ENCODE measurements at places on chromosomes 7 and 10. TPM values are rescaled to one million over a fixed set of nuclear protein-coding genes. Genes with fewer than 3 reads are reported as not detected.

RNLS gene
- total RNA-seq: 32.1 TPM

EBF3 gene
- 6.6 TPM for total RNA-seq

SHTN1 gene
- total RNA-seq: 36.0 TPM

C10orf105 gene
- total RNA-seq: not detected

NDUFB8 gene
- 148 TPM for total RNA-seq

C1QL3 gene
- not detected for total RNA-seq

OPN1SW gene
- total RNA-seq: not detected

POR gene
- 62.1 TPM for total RNA-seq

ARL5B gene
- total RNA-seq: 15.4 TPM

ANKRD30A gene
- 2.6 TPM for total RNA-seq

PAPSS2 gene
- total RNA-seq: 27.2 TPM

DNA sequence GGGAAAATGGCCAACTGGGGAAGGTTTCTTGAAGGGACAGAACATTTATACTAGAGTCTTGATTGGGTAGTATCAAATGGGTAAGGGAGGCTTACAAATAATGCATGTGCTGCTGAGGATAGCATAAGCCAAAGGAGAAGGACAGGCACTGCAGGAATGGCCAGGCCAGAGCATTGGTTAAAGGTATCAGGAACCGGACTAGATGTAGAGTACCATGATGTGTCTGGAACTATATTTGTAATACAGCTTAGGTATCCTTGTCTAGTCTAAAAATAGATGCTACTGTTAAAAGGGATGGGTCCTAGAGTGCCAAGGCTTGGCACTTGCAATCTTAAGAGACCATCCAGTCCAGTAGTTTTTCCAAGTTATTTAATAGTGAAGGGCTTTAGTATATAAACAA is 20.3 kb downstream of the TMEM243 start:
- no peak overlapping the region for H3K27ac ChIP-seq
- no peaks in the 10 kb centered on the region for H3K27me3 ChIP-seq
- no peaks in the 10 kb centered on the region for H3K4me1 ChIP-seq

DNA sequence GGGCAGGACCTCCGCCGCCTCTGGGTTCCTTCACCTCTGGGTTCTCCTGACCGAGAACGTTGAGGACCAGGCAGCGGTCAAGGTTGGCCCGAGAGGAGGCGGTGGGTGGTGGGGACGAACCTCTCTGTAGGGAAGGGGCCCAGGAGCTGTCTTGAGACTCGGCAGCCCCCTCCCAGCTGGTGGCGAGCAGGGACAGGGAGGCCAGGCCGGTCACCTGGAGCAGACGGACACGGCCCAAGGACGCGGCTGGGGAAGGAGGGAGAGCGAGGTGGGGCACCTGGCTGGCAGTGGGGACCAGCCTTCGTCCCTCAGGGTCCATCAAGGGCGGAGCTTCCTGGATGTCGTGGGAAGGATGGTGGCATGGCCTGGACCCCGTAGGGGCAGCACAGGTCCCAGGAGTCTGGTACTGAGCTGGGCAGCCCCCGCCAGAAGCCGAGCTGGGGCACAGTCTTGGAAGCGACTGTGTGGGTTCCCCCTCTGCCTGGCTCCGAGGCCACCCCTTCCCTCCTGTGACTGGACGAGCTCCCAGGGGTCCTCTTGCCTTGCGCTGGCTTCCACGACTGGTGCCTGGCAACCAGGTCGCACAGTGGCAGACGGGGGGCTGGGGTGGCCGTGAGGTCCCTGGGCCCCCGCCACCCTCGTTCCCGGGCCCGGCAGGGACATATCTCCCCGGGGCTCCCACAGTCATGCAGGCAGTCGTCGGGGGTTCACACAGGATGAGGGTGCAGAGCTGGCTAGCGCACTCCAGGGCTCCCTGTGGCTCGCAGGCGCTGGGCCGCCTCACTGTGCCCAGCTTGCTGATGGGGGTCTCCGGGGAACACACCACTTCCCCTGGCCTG is 89.9 kb downstream of the DNAJB6 start:
- no peak for DNase-seq
- H3K27ac ChIP-seq: no peak overlapping the region
- H3K4me3 ChIP-seq: no peak overlapping the region
- no peaks in the 10 kb centered on the region for H3K36me3 ChIP-seq
- H3K27me3 ChIP-seq: no peaks in the 10 kb centered on the region

DNA sequence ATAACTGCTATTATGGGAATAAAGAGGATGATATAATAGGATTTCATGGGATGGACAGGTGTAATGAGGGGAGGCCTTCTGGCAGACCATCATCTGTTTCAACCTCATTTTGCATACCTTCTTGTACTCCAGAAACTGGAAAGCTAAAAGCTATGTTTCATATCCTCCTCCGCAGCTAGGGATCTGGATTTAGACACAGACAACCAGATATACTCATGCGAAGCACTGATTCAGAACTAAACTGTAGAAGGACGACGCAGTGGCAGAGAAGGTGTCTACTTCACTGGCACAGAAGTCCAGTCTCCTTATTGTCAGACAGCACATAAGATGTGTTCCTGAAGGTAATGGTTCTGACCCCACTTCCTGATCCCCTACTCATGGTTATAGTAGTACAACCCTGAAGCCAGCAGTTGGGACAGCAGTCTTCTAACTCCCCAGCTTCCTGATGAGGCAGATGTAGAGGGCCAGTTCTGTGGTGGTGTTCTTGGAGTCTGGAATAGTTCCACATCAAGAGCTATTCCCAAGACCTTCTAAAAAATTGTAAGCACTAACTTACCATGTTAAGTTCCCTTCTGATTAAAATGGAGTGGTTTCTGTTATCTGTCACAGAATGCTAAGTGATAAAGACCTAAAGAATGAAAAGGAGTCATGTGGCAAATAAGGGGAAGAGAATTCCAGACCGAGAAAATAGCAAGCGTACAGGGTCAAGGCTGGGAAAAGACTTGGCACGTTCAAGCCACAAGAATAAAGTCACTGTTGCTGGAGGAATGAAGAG is 550.3 kb downstream of the GRM8 start:
- no peaks in the 10 kb centered on the region for H3K27me3 ChIP-seq
- no peaks in the 10 kb centered on the region for H3K4me1 ChIP-seq
- no peak overlapping the region for H3K4me3 ChIP-seq
- no peaks in the 10 kb centered on the region for H3K36me3 ChIP-seq

- no peaks in the 10 kb centered on the region for H3K27me3 ChIP-seq
- no peaks in the 10 kb centered on the region for H3K4me1 ChIP-seq
- H3K36me3 ChIP-seq: peaks cover 6% of the 10 kb centered on the region
These were observed 7.6 kb upstream of the ORAI2 start for GRCh38 chr7:102425639-102426267.

GRCh38 chr7:134602881-134603451 is 43.7 kb upstream of the BPGM start:
- H3K27ac ChIP-seq: peak overlapping the region; percentile 49
- H3K4me1 ChIP-seq: no peaks in the 10 kb centered on the region
- no peak for DNase-seq
- no peaks in the 10 kb centered on the region for H3K36me3 ChIP-seq

GRCh38 chr10:12412666-12413368 is 63.5 kb downstream of the CAMK1D start:
- no peak overlapping the region for H3K27ac ChIP-seq
- no peaks in the 10 kb centered on the region for H3K27me3 ChIP-seq
- no peaks in the 10 kb centered on the region for H3K36me3 ChIP-seq
- no peak for DNase-seq
- no peak overlapping the region for H3K4me3 ChIP-seq

DNA sequence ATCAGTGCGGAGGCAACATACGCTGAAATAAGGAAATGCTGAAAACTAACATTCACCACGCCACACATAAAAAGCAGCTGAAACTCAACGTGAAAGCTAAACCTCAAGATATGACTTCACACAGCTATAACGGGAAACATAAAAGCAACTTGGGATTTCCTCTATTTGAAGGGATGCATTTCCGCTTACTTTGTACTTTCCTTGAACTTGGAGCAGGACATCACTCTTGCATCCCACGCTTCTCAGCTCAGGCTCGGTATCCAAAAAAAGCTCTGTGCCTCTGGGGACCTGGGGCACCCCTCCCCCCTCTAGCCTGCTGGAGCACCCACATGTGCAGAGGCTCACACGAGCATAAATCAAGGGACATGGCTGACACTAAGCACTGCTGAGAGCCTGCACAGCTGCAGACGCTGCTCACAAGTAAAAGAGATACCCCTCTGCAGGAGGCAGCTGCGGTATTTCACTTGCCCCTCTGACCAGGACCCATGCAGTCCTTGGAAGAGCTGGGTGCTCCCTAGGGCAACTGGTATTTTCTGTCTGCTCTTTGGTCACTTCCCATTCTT is 34.2 kb downstream of the PARD3 start:
- H3K27me3 ChIP-seq: no peaks in the 10 kb centered on the region
- no peak overlapping the region for H3K4me3 ChIP-seq
- H3K36me3 ChIP-seq: no peaks in the 10 kb centered on the region
- peaks cover 16% of the 10 kb centered on the region for H3K4me1 ChIP-seq

DNA sequence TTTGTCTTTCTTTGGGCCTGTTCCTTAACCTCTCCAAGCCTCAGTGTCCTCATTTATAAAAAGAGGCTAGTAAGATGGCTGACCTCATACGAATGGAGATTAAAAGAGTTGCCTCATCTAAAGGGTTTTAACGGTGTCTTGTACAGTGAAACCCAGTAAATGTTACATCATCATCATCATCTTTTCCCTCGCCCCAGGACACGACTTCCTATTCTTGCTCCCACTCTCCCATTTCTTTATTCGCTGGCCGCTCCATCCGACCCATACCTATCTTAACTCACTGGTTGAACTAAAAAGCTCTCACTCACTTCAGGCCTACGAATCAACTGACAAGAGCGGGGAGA is 554 bp downstream of the FRA10AC1 start:
- DNase-seq: peak; percentile 21
- peak overlapping the region; percentile 89 for H3K27ac ChIP-seq
- H3K27me3 ChIP-seq: no peaks in the 10 kb centered on the region
- peaks cover 10% of the 10 kb centered on the region for H3K36me3 ChIP-seq

DNA sequence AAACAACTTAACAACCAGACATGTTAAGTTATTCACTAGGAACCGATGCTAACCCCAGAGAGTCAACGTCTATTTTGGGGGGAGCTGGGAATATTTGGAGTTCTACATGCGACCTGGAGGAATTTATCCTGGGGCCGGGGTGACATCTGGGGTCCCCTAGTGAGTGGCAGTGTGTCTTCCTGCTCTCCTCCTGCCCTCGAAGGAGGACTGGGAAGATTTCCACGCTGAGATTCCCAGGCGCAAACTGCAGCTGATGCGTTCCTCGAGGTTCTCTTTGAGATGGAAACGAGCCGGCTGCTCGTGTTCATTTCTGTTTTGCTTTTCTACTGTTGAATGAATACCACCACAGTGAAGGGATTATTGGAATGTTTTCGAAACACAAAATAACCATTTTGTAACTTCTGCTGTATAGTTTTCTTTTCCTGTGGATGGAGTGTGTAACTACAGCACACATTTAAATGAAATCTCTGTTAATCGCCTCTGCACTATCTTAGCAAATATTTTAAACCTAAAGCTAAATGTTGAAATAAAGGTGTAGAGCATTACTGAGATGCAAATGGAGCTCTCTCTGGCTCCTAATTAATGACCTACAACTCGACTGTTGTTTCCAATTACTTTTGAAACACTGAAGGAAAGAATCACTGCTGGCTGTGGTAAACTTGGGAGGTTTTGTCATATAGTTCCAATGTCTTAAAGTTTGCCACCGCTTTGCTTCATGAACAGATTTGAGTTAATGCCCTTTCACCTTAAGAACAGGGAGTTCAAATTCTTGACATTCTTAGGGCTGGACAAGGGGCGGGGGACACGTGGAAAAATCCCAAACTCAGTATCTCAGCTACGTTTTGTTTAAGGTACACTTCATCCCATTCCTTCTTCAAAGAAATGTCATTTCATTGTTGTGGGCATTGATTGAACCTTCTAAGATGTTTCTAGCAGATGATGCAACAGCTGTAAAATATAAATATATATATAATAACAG is 21.1 kb downstream of the GATA3 start:
- no peaks in the 10 kb centered on the region for H3K36me3 ChIP-seq
- H3K27me3 ChIP-seq: no peaks in the 10 kb centered on the region
- no peak overlapping the region for H3K27ac ChIP-seq
- DNase-seq: no peak

DNA sequence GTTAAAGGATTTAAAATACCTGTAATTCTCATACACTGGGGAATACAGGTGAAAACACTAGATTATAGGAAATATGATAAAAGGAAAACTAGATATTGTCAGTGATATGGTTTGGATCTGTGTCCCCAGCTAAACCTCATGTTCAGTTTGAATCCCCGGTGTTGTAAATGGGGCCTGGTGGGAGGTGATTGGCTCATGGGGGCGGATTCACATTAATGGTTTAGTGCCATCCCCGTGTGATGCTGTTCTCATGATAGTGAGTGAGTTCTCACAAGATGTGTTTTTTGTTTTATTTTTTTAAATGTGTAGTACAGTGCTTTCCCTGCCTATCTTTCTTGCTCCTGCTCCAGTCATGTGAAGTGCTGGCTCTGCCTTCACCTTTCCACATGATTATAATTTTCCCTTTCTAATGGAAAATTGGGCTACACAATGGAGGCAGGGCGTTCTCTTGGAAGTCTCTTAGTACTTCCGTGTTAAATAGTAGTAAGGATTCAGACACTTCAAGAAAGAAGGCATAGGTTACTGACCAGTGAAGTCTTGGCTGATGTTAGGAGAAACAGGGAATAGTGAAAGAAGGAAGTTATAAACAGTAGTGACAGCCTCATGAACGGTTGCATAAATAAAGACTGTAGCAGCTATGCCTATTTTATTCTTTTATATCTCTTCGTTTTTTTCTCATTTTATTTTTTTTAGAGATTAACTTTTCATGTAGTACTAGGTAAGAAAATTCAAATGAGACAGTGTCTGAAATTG is 386.4 kb downstream of the SUGCT start:
- H3K27ac ChIP-seq: no peak overlapping the region
- H3K4me3 ChIP-seq: no peak overlapping the region
- no peaks in the 10 kb centered on the region for H3K4me1 ChIP-seq
- no peaks in the 10 kb centered on the region for H3K36me3 ChIP-seq

DNA sequence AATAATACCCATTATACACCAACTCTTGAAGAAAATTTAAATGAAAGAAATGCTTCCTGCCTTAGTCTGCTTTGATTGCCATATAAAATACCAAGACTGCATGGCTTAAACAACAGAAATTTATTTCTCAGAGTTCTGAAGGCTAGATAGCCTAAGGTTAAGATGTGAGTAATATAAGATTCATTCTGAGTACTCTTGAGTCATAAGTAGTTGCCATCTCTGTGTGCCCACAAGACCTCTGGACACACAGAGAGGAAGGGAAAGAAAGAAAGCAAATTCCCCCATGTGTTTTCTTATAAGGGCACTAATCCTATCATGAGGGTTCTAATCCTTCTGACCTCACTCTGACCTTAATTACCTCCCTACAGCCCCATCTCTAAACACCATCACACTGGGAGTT is 201.2 kb downstream of the PTN start:
- no peaks in the 10 kb centered on the region for H3K27me3 ChIP-seq
- no peaks in the 10 kb centered on the region for H3K36me3 ChIP-seq
- no peak overlapping the region for H3K4me3 ChIP-seq
- no peak overlapping the region for H3K27ac ChIP-seq

- H3K27ac ChIP-seq: no peak overlapping the region
- no peaks in the 10 kb centered on the region for H3K4me1 ChIP-seq
- H3K27me3 ChIP-seq: no peaks in the 10 kb centered on the region
- H3K4me3 ChIP-seq: no peak overlapping the region
- no peaks in the 10 kb centered on the region for H3K36me3 ChIP-seq
These were observed 10.4 kb downstream of the NFE2L3 start for GRCh38 chr7:26162431-26162830.

- no peaks in the 10 kb centered on the region for H3K36me3 ChIP-seq
- peak within 1 kb of the TSS; percentile 94 for H3K27ac ChIP-seq
- H3K4me1 ChIP-seq: no peaks in the 10 kb centered on the region
- peak within 1 kb of the TSS; percentile 95 for H3K4me3 ChIP-seq
These were observed at the start of gene SLC37A3 for GRCh38 chr7:140397784-140398750. Gene SLC37A3 (minus strand): TSS chr7:140398530. CDS start chr7:140382526, 16,004 bp downstream.

GRCh38 chr7:93851536-93851935 is 39.0 kb downstream of the TFPI2 start:
- no peak for DNase-seq
- no peaks in the 10 kb centered on the region for H3K4me1 ChIP-seq
- no peaks in the 10 kb centered on the region for H3K27me3 ChIP-seq
- H3K4me3 ChIP-seq: no peak overlapping the region
